ENCODE measurements at places on chromosomes 7 and 10.

GRCh38 chr10:96619120-96619519 lies 32.3 kb upstream of the TM9SF3 start:
- DNase-seq = no peak

GRCh38 chr7:111734954-111735660 lies 172.8 kb upstream of the IMMP2L start:
- no peak for DNase-seq

- DNase-seq = no peak
Measured at GRCh38 chr10:33087152-33087551, 129.1 kb upstream of the ITGB1 start.

GRCh38 chr10:33557313-33557712 lies 222.8 kb upstream of the NRP1 start:
- DNase-seq = no peak

GRCh38 chr7:37032258-37032601 lies 307.9 kb upstream of the AOAH start:
- no peak for DNase-seq

GRCh38 chr10:69828144-69828870 lies 26.6 kb downstream of the COL13A1 start:
- no peak for DNase-seq

DNA sequence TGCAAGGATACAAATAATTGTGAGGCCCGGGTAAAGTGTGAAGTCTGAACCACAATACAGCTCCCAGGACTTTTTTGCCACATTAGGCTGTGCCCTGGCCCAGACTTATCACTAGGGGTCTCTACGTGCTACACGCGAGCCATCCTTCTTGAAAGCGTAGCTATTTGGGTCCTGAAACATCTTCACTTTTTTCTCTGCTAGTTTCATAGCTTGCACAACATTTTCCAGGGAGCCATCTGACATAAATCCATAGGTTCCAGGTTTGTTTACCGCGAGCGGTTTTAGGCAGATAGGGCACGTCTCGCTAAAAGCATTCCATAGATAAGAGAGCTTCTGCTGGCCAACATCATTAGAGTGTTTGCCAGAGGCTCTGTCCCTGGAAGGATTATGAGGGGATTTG lies 226.5 kb downstream of the RPS24 start:
- DNase-seq = no peak

DNA sequence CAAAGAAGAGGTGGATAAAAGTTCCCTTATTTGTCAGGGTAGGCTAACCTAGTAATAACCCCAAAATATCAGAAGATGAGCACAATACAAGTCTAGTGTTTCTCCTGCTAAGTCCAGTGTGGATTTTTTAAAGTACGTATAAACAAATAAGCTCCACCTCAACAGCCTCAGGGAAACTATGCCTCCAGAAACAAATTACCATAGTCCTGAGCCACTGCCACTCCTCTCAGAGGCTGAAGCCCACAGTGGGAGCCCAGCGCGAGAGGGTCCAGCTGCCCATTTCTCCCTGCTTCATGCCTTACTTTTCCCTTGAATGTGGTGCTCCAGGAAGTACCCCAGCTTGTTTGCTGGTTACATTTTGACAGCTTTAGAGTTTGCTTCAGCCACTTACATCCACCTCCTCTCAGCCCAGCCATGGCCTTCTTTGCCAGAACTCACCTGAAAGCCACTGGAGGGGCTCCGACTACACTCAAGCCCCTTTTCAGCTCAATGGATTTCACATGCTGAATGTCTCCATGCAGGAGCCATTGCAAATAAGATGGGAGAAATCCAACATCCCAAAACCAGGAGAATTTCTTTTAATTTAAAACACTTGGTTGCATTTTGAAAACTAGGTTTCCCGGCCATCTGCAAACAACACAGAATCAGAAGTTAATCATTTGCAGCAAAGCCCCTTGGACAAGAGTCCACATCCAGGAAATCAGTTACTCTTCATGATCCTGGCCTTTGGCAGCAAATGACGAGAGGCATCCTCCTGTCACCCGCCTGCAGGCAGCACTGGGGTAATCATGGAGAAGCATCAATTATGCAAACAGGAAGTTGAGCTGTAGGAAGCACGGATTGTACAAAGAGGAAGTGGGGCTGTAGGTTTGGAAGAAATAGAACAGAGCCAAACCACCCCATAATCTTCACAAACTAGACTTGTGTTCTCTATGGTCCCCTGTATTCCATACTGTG lies 138.1 kb downstream of the HERPUD2 start:
- no peak for DNase-seq

DNA sequence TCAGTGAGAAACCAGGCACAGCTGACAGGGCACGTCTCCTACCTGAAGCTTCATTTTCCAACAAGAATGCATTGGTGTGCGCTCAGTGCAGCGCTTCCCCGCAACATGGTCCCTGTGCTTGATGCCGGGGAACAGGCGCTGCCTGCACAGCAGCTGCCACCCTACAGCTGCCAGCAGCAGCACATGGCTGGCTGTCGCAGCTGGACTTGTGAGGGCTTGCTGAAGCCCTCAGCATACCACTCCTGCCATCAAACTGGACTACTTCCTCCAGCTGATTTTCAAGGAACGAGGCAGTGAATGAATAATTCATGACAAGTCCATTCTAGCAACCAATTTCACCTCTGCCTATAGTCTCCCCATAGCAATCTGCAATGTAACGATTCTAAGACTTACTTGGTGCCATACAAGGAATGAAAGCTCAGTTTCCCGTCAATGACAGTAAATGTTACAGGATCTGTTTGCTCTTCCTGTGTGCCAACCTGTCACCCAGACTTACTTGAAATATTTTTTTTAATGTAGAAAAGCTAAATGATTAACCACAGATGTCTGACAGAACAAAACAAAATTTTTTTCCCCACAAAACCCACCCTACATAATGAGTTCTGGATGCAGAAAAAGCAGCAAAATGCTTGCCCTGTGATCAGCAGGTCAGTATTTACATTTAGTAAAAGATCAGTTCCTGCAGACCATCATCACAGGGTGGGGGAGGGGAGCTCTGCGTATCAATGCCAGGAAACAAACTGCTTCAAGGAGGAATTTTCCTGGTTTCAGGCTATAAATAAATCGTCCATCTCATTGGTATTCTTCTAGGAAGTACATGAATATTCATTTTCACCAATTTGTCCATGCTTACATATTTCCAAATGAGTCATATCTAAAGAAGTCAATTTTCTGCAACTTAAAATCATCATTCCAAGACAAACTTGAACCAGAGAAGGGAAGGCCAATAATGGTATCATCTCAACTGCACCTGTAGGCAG lies 140.6 kb downstream of the ALOX5 start:
- DNase-seq = peak; percentile 64

GRCh38 chr7:132933072-132933458 lies 148.8 kb downstream of the CHCHD3 start:
- DNase-seq = no peak

- DNase-seq = no peak
Measured at GRCh38 chr10:22322641-22323160, 1.8 kb downstream of the BMI1 start.

- no peak for DNase-seq
Measured at GRCh38 chr7:135270577-135271254, 37.1 kb downstream of the STRA8 start.

- DNase-seq = no peak
Measured at GRCh38 chr10:89873055-89873454, 171.7 kb downstream of the KIF20B start.

DNA sequence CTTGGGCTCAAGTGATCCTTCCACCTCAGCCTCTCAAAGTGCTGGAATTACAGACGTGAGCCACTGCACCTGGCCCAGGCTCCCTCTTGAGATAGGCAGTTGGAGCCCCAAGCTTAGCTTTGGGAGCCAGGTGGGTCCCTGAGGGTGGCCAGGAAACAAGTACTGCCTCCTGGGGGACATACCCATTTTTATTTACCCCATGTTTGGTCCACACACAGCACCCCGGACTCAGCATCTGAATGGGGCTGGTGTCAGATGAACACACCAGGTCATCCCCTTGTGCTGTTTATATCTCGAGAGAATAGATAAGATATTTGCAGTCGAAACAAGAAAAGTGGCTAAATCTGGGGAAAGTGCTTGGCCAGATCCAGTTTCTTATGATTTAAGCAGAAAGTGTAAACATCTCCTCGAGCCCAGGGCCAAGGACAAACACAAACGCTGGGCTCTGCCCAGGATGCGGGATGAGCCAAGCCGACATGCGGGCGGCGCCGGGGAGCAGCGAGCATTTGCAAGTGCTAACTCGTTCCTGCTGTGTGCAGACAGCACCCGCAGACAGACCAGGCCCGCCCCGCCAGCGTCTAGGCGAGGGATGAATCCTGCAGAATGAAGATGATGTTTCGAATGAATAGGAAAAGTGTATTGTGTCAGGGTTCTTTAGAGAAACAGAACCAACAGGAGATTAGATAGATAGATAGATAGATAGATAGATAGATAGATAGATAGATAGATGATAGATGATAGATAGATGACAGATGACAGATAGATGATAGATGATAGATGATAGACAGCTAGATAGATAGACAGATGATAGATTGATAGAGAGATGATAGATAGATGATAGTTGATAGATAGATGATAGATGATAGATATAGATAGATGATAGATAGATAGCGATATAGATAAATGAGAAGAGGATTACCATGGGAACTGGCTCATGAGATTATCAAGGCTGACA lies 44.4 kb upstream of the OCM2 start:
- DNase-seq = no peak

DNA sequence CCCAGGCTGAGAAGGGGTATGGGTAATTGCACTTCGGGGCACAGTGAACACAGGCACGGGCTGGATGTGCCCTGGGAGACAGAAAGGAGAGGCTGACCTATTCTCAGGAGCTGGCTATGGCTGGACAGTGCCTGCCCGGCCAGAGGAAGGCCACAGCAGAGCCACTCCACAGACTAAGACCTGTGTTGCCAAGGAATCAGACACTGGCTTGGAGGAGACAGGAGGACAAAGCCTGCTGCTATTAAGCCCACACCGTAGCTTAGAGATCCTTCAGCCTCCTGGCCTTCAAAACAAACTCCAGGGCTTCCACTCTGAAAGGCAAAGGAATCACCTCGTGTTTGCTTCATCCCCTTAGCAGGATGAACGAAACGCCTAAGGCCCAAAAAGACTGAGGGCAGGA lies 82.2 kb downstream of the ALOX5 start:
- DNase-seq = no peak

GRCh38 chr10:59880971-59881510 lies 25.3 kb downstream of the CCDC6 start:
- DNase-seq = no peak

DNA sequence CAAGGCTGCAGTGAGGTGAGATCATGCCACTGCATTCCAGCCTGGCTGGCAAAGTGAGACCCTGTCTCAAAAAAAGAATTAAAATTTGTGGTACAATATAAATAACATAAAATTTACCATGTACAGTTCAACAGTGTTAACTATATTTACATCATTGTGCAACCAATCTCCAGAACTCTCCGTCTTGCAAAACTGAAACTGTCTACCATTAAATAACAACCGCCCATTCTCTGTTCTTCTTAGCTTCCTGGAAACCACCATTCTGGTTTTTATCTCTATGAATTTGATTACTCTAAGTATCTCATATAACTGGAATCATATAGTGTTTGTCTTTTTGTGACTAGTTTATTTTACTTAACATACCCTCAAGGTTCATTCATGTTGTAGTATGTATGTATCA lies 167.6 kb downstream of the AUTS2 start:
- no peak for DNase-seq

- no peak for DNase-seq
Measured at GRCh38 chr10:14967897-14968296, 8.7 kb downstream of the MEIG1 start.

DNA sequence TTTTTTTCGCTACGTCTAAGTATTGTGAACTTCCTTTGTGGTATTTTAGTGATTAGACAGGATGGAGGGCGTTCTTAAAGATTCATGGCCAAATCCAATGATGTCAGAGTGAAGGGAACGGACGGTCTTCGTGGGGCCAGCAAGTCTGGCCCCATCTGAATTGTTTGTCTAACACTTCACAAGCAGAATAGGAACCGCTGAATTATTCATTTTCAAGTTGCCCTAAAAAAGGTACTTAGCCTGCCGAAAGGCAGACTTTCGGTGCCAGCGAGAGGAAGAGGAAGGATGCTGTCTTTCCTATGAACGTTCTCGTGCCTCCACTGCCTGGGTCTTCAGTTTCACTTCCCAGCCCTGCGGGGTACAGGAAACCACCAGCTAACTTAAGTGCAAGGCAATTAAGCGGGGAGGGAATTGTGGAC lies 145.7 kb upstream of the SH2B2 start:
- peak; percentile 18 for DNase-seq

GRCh38 chr7:74174606-74175082 lies 488 bp downstream of the EIF4H start:
- DNase-seq = no peak

DNA sequence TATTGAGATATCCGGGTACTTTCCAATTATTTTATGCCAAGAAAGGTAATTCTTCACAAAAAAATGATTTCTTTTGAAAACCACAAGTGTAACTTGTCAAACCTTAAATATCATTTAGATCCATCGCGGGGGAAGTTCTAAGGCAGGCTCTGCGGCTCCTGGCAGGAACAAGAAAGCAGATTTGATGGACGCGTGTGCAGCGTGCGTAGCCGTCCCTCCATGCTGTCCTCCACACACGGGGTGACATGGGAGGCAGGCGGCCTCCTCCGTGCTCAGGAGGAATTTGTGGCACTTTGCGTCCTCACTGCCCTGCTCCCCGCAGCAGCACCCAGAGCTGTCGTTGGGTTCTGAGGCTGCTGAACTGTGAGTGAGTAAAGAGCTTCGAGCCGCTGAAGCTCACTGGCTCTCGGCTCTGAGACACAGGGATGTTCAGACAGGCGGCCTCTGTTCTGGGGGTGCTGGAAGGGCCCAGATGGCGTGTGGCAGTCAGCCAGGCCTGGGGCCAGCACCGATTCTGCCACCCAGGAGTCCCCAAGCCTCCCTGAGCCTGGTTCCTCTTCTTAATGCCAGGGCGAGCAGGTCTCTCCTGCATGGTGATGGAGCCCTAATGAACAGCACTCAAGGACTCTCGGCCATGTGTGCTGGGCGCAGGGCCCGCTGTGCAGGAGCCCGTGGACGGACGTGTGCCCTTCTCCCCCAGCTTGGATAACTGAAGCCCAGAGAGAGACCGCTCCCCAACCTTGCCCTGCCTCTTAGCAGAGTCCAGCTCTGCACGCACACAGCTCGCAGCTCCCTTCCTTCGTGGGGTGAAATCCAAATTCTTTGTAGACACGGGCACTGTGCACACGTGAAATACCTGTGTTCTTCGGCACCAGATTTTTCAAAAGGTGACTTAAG lies 185.4 kb upstream of the SHH start:
- no peak for DNase-seq
